Stimulated activated CD4-positive, alpha-beta T cell treated with anti-CD3 and anti-CD28 coated beads, Interleukin-15, amount 100 ng/mL, for 48 hours (primary cell): ENCODE measurements at places on chromosomes 5 and 9.

DNA sequence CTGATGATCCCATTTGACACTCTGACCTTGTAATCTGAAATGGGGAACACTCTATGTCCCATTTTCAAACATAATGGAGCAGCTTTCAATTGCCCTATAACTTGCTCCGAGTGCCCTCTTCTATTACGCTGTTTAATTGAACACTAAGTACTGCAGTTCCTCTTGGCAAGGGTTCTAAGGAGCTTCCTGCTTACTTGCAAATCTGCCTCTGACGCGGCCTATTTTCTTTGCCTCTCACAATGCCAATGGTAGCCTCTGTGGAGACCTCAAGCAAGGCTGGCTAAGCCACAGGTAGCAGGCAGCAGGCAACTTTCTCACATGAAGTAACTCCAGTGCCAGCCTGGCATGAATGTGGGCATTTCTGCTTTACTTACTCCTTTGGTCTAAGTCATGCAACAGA lies 443.4 kb upstream of the TRPC7 start:
- DNase-seq, result no peak

DNA sequence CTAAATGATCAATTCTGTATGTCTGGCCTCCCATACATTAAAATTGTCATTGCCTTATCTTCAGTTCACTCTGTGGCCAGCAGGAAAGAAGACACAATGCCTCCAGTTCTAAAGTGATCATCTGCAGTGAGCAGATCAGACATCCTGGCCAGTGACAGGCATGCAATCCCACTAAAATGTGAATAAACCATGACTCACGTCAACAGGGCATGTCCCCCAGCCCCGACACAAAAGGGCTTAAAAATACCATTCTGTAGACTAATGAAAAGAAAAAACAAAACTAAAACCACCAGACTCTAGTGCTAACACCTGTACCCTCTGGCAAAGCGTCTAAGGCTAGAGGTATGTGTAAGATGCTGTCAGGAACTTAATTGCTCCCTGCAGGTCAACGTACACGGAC lies 38.5 kb downstream of the DDX31 start:
- no peak for DNase-seq

GRCh38 chr5:62720031-62720441 lies 141.4 kb downstream of the LRRC70 start:
- no peak for DNase-seq

DNA sequence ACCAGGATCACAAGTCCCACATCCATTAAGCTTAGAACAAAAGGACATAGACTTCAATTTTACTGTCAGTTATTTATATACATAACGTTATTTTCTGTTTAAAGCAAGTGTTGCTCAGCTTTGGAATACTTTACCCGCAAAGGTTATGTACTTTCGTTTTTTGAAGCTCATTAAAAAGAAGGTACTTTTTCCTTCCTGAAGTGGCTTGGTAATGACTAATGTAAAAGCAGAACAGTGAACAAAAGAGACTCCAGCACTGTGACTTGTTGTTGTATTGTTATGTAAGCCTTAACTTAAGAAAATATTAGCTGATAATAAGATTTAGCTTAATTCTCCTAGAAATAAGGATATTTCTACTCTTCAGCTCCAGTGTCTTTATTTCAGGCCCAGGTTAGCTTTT lies 97.3 kb upstream of the SLCO6A1 start:
- DNase-seq, result no peak

- no peak for DNase-seq
Observed at GRCh38 chr5:176413255-176413565, 3.1 kb downstream of the CLTB start.

- DNase-seq, result no peak
Observed at GRCh38 chr9:129109952-129110739, 447 bp downstream of the CRAT start.

DNA sequence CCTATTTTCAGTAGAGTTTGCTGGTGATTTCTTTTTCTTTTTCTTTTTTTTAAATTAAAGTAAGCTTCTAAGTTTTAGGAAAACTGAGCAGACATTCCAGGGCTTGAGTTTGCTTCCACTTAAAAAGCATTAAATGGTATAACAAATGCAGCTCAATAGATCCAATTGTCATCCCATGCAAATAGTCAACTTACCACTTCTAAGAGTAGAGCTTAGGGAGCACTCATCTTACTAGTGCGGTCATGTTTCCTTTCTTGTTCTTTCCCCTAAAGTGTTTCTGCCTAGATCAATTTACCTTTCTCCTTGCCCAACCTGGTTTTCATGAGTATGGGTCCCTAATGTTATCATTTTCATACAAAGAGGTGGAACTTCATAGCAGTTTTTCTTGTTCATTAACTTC lies 13.0 kb upstream of the CEP120 start:
- DNase-seq, result no peak

DNA sequence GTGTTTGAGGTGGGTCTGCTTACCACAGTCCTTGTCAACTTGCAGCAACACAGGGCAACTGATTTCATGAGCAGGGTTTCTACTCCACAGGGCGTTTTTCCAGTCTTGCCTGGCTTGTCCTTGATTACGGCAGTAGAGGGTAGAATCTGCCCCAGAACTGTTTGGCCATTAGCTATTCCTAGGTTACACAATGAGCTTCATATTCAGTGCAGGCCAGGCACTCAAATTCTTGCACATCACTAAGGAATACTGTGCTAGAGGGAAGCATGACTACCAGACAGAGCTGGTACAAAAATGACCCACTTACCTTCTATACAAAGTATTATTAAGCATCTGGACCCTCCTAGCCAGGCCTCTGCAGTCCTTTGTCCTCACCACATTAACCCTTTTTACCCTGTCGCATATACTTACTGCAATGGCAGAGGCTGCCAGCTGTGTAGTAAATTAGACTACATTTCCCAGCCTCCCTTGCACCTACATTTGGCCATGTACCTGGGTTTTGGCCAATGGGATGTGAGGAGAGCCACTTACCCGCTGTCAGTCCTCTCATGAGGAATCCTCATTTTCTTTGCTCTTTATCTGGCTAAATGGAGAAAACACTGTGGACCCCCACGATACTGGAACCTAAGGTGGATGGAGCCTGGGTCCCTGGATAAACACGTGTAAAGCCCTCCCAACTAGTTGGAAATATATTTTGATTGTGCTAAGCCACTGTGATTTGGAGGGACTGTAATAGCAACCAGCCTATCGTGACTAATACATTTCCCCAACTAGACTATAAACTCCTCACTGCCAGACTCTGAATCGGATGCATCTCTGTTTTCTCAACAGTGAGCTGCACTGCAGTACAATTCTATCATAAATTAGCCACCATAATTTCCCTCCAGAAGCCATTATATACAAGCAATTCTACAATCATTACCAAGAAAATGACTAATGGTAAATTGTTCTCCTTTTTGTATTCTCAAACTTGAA lies 218.7 kb downstream of the GLIS3 start:
- no peak for DNase-seq

GRCh38 chr9:96087669-96088299 lies 212.3 kb downstream of the ERCC6L2 start:
- DNase-seq, result no peak

DNA sequence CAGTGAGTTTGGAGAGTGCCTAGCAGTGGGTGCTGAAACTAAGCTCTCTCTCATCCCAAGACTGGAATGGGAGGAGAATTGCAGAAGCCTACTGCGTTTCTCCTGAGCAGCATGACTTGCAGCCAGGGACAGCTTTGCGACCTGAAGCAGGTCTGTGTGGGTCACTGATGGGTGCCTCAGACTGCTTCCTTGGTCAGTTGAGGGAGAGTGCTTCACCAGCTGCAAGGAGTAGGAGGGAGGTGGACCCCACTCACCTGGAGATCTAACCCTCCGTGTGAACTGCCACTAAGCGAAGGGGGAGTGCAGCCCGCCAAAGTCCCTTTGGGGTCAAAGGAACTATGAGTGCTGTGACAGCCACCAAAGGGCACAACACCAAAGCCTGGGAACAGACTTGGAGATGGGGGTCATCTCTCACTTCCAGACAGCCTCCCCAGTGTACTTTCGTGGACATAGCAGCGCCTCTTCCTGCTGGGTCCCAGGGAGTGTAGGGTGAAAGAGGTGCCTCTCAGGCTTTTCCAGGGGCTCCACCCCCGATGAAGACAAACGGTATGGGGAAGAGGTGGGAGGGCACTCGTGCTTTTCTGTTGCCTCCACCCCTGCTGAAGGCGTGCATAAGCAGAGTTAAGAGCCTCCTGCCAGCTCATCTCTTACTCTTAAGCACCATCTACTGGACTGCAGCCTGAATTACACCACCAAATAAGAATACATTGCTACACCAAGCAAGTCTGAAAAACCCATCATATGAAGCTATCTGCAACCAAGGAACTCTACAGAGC lies 34.3 kb upstream of the MACIR start:
- DNase-seq, result no peak

DNA sequence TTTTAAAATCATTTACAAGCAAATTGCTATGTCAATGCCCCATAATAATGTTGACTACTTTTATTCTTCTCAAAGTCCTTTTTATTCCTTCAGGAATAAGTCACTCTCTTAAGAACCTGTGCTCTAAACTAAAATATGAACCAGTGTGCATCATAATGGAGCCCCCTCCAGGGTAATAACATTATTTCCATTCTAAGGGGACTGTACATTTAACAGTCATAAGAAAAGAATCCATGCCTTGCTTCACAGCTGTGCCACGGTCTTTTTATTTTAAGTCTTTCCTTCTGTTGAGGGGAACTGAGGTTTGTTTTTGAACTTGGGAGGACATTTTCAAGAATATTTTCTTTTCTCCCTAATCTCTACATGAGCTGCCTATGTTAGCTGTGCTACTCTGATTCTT lies 297.6 kb downstream of the MAN2A1 start:
- DNase-seq, result no peak

DNA sequence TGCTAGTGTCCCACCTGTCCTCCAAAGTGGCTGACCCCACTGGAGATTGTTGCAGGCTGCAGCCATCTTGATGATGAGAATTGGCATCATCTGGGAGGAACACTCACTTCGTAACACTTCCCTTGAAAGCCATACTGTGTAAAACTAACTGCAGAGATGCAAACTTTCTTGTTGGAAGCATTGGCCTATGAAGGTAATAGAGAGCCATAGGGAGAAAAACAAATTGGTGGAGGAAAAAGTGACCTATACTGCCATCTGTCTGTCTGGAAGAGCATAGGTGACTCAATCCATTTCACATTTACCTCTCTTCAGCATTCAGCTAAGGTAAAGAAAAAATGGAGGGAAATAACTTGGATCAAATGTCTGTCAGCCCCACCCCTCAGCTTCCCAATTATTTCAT lies 473.4 kb downstream of the NTRK2 start:
- no peak for DNase-seq

DNA sequence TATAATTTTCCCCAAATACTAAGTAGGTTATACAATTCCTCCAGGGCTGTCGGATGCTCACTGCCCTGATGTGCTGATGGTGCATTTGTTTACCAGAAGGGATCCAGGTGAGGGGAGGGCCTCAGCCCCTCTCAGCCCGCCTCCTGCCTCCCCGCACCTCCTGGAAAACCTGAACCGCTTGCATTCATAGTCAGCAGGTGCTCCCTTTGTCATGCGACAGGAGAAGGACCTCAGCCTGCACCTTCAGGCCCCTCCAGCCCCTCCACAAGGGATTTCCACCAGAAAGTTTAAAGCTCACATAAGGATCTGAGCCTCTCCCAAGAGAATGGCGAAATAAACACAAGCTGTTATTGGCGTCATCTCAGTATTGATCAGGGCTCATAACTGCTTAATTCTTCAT lies 36.5 kb upstream of the NTNG2 start:
- no peak for DNase-seq

- DNase-seq, result no peak
Observed at GRCh38 chr5:78830528-78831046, 154.5 kb downstream of the ARSB start.

- no peak for DNase-seq
Observed at GRCh38 chr9:136567651-136568287, 21.9 kb upstream of the NOTCH1 start.

GRCh38 chr9:10512144-10512543 lies 100.7 kb downstream of the PTPRD start:
- DNase-seq, result no peak

GRCh38 chr9:12722131-12722530 lies 28.9 kb downstream of the TYRP1 start:
- no peak for DNase-seq

GRCh38 chr9:132478353-132479050 lies 68.5 kb downstream of the CFAP77 start:
- no peak for DNase-seq

- DNase-seq, result no peak
Observed at GRCh38 chr5:68406767-68407241, 191.2 kb downstream of the PIK3R1 start.

GRCh38 chr5:112087222-112087621 lies 330.2 kb upstream of the NREP start:
- no peak for DNase-seq

DNA sequence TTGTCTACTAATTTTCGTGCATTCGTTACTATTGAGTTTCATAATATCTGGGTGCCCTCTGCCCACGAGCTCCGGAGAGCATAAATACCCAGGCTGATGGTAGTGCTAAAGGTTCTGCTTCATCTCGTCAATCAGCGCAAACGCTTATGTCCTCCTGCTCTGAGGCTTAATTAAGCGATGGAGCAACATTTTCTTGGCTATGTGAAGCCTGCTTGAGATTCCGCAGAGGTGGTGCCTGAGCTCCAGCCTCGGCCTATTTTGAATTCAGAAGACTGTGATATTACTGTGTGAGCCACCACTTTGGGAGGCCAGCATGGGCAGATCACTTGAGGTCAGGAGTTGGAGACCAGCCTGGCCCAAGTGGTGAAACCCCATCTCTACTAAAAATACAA lies 44.8 kb downstream of the ANXA2R start:
- DNase-seq, result no peak

GRCh38 chr9:85157772-85158171 lies 488.2 kb downstream of the NTRK2 start:
- DNase-seq, result no peak

- DNase-seq, result no peak
Observed at GRCh38 chr9:136353088-136353487, 10.5 kb downstream of the DNLZ start.

DNA sequence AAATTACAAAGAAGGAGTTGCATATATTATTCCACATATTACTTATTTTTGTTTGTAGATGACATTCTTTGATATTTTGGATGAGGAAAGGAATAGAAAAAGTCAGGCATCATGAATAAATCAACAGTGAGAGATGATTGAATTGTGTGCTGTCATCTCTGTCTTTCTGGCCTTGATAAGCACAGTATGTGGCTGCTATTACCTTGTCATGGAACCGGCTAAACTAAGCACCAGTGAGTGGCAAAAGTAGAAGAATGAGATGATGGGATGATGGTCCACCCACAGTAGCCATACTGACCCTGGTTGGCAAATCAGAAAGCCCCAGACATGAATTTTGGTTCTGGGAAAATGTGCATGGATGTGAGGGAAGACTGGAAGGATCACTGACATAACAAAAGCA lies 361.2 kb upstream of the DMAC1 start:
- DNase-seq, result no peak

DNA sequence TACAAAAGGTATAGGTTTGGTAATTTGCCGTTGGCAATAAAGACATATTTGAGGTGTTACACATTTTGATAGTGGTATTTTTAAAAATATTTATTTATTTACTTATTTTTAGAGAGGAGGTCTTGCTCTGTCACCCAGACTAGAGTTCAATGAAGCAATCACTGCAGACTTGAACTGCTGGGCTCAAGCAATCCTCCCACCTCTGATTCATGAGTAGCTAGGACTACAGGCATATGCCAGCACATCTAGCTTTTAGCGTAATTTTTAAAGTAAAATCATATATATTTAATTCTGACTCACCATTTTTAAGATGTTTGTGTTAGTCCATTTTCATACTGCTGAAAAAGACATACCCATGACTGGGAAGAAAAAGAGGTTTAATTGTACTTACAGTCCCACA lies 1974.3 kb downstream of the EFNA5 start:
- no peak for DNase-seq
